ENCODE measurements at places on chromosomes 11 and 22. TPM values are rescaled to one million over a fixed set of nuclear protein-coding genes. Genes with fewer than 3 reads are reported as not detected.

Gene PGA4
- total RNA-seq = 0.51 TPM

Gene BRMS1
- total RNA-seq = 31.9 TPM

Gene SULT4A1
- not detected for total RNA-seq

Gene SLC22A8
- total RNA-seq = not detected

Gene FHIP1B
- 37.5 TPM for total RNA-seq

Gene RIMBP3B
- not detected for total RNA-seq
